ENCODE measurements at places on chromosomes 4 and X.

DNA sequence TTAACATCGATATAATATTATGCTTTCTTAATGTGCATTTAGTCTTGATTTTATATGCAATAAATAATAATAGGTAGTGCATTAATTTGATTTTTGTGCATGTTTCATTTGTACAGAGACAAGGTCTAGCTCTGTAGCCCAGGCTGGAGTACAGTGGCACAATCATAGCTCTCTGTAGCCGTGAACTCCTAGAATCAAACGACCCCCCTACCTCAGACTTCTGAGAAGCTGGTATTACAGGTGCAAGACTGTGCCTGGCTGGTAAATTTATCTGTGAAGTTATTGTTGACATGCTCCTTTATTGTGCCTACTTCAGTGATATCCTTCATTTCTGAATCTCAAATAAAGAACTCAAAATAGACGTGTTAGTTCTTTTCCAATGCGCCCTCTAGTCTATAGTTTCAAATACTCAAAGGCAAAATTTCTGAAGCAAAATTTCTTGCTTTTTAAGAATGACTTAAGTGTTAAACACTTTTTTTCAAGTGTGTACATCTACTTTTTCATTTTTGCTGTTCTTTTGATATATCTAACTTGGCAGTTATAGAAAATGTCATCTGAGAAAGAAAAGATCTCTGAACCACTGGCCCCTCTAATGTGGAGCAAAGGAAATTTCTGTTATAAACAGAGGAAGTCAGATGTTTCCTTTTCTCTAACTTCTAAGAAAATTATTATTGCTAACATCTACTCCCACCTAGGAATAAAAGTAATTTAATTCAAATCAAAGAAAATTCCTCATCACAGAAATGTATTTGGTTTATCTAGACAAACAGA is 28.3 kb upstream of the GUCY1A1 start:
- no peak for DNase-seq

GRCh38 chr4:147388018-147388417 is 92.9 kb upstream of the EDNRA start:
- DNase-seq, result no peak

- peak; percentile 89 for DNase-seq
Observed at GRCh38 chrX:72046447-72046846, 85.3 kb downstream of the RTL5 start.

GRCh38 chr4:140094438-140095420 is 59.3 kb downstream of the MAML3 start:
- DNase-seq, result no peak

DNA sequence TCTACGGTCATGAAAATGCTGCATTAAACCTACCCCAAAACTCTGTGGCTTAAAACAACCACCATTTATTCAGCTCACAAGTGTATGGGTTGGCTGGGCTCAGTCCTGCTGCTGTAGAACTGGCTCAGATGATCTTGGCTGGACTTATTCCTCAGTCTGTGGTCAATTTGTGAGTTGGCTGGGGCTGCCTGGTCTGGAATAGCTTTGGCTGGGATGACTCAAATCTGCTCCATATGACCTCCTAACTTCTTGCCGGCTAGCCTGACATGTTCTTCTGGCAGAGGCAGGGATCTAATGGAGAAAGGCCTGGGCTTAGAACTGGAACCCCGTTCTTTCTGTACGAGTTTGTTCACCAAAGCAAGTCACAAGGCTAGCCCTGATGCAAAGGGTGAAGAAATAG is 71.7 kb downstream of the CFAP299 start:
- no peak for DNase-seq

- DNase-seq, result no peak
Observed at GRCh38 chr4:108060164-108060563, 70.5 kb downstream of the HADH start.

DNA sequence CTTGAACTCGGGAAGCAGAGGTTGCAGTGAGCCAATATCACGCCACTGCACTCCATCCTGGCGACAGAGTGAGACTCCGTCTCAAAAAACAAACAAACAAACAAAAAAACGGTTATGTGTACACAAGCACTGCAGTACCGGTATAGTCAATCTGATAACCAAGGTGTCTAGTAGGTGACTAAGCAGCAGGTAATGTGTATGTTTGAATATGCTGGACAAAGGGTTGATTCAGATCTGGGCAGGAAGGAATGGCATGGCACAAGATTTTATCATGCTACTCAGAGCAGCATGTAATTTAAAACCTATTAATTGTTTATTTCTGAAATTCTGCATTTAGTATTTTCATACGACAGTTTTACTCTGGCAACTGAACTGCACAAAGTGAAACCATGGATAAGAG is 41.7 kb downstream of the MAGEC1 start:
- no peak for DNase-seq

DNA sequence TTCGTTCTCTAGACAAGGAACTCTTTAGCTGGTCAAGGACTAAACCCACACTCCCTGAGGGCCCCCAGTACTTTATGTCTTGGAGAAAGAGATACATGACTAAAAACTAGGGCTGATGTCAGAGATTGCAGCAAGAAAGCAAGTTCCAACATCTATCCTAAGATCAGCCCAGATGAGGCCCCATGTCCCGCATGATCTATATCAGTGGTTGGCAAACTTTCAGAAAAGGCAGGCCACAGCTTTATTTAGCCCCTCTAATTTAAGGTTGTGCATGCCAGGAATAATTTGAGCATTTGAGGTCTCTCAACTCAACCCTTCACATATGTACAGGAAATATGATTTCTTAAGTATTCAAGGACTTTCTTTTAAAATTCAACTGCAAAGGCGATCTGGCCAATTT is 44.1 kb upstream of the FRMD7 start:
- no peak for DNase-seq

Data from NCI-H524 treated with DMSO at 0.1 percent for 48 hours (cell line).